ENCODE measurements at places on chromosomes 3 and 15.

DNA sequence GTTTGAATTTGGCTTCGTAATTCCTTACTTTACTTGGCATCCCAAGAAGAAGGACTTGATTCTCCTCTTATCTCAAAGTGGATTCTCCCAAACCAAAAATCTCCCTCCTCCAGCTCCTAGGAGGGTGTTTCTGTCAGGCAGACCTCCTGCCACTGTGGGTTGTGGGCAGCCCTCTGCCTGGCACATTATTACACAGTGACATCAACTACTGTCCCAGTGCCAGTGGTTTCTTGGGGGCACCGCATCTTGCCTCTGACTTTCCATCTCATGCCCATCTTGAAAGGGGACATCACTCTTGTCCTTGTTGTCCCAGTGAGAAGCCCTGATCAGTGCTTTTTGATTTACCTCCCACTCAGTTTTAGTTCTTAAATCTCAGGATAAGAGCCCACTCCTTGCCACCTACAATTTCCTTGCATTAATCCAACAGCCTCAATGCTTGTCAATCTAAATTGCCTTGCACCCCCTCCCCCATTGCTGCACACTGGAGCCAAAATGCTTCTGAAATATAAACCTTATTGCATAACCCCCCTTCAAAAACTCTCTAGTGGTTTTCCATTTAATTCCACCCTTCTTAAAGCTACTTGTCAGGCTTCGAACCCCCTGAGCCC lies 81.0 kb downstream of the TRAK1 start:
- DNase-seq, result no peak

DNA sequence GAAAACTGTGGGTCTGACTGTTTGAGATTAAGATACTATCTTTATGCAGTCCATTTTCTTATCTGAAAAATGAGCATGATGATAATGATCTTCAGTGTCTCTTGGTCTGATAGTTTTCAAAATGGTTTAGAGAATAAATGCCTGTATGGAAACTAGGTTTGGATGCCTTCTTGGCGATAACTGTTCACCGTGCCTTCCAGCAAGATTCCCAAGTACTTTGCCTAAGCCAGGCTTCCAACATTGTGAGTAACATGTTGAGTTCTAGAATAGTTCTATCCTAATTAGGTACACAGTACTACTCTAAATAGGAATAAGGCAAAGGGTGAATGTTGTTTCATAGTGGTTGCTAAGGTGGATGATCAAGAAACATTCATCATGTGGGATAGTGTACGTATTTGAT lies 940.2 kb downstream of the MCTP2 start:
- no peak for DNase-seq

- peak; percentile 13 for DNase-seq
Measured at GRCh38 chr15:75061272-75061671, 37.9 kb downstream of the PPCDC start.

- no peak for DNase-seq
Measured at GRCh38 chr15:84402856-84403608, 167.5 kb downstream of the GOLGA6L4 start.

DNA sequence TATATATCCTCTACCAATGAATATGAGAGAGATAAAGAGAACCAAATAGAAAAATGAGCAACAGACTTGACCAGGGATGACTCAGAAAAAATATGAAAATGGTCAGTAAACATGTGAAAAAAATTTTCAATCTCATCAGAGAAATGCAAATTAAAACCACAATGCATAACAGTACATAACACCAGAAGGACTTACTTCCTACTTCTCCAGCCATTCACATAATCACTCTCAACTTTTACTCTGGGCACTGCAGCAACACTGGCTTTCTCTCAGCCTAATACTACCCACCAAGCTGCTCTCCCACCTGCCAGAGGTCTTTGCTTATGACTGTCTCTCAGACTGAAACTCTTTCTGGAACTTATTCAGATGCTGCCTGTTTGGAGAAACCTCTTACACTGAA lies 49.4 kb downstream of the DPH6 start:
- no peak for DNase-seq

DNA sequence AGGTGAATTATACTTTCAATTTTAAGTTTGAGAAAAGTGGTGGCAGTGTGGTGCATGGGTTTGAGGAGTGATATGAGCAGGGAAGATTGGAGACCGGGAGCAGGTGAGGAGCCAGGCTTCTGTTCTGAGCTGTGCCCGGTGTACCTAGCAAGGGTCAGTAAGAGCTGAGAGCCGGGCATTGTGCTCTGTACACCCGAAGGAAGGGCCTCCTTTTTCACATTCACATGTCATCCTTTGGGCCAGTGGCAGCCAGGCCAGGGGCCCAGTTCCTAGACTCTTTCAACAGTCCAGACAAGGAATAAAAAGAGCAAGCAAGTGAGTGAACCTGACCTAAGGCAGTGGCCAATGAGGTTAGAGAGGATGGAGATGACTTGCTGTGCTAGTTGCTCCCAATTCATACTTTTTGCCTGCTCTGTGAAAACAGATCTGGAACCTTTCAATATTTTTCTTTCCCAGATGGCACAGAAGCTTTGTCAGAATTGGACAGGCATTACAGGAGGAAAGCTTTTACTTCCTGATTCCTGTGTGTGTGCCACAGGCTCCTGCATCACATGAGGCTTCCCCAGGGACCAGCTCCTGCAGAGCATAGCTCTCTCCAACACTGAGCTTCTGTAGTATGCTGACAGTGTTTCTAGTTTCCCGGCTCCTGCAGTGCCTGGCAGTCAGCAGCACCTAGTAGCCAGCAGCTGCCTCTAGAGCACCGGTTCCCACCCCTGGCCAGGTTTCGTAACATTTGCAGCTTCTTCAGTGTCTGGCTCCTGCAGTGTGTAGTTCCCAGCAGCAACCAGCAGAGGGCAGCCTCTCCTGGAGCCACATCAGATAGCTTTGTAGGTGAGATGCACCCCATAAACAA lies 5.3 kb upstream of the TRA2B start:
- peak; percentile 73 for DNase-seq

DNA sequence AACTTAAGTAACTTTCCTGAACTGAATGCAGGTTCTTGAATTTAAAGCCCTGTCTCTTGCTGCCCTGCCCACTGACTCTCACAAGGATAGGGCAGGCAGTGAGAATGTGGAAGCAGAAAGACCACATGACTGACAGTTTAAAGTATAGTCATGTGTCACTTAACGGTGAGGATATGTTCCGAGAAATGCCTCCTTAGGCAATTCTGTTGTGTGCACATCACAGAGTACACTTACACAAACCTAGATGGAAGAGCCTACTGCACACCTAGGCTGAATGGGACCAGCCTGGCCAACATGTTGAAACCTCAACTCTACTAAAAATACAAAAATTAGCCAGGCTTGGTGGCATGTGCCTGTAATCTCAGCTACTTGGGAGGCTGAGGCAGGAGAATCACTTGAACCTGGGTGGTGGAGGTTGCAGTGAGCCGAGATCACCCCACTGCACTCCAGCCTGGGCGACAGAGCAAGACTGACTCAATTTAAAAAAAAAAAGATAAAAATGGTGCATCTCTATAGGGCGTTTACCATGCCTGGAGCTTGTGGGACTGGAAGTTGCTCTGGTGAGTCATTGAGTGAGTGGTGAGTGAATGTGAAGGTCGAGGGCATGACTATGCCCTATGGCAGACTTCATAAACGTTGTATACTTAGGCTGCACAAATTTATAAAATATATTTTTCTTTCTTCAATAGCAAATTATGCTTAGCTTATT lies 18.9 kb upstream of the COPG1 start:
- DNase-seq, result peak; percentile 96

GRCh38 chr15:96409215-96410138 lies 79.0 kb downstream of the NR2F2 start:
- no peak for DNase-seq

GRCh38 chr3:149871855-149872254 lies 58.8 kb downstream of the RNF13 start:
- DNase-seq, result no peak

- DNase-seq, result no peak
Measured at GRCh38 chr15:27399241-27399640, 428.3 kb downstream of the GABRG3 start.
